GM23248 (cell line): ENCODE measurements at places on chromosomes 12 and 14.
A peak's percentile ranks its signal among the peaks of the same experiment; 100 is the strongest.

- peak; percentile 60 for DNase-seq
Observed at GRCh38 chr14:72615451-72616121, 278.3 kb downstream of the DPF3 start.

DNA sequence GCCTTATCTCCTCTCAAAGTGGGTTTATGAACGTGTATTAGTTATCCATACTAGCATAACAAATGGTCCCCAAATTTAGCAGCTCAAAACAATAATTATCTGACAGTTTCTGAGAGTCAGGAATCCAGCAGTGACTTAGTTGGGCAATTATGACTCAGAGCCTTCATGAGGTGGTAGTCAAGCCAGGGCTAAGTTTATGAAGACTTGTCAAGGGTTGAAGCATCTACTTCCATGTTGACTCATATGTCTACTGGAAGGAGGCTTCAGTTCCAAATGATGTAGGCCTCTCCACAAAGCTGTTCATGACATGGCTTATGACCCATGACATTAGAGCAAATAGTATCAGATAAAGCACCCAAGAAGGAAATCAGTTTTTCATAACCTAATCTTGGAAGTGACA, 73.2 kb downstream of the IPO8 start:
- DNase-seq, result peak; percentile 82

GRCh38 chr12:57985685-57986084, 44.3 kb downstream of the ATP23 start:
- no peak for DNase-seq

DNA sequence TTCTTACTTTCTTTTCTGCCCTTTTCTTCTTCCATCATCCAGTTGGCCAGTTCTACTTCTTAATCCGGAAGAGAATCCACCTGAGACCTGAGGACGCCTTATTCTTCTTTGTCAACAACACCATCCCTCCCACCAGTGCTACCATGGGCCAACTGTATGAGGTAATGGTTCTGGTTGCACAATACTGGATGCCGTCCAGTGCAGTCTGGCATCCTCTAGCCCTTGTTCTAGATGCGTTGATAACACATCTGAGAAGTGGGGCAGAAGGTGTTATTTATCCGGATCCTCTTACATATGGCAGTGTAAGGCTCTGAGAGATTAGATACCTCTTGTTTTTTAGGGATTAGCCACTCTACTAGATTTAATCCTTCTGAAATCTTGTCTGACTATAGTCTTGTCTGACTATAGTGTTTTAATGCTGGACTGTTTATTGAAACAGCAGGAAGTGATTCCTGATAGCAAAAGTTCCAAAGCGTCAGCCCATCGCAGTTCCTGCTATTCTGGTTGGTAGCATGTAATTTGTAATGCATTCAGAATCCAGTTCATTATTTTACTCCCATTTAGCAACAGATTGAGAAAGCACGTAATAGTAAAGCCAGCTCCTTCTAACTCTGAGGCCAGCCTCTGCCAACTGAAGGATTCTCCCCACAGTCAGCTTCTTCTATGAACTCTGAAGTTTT, 7.9 kb downstream of the GABARAPL1 start:
- DNase-seq, result peak; percentile 76

DNA sequence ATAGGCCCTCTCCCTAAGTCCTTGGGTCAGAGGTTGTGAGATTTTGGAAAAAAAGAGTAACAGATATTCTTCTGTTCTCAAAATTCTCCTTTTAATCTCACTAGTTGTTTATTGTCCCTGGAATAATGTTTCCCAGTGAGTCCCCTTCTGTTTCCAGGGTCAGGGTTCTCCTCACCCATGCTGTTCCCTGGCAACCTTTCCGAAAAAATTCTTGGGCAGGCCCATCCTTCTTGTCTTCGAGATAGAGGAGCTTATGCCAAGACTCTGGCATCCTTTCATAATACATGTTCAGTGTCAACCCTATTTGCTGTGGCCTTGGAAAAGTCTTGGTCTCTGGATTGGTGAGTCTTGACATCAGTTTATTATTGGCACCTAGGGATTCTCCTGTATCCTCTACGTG, 212.4 kb upstream of the FAR2 start:
- DNase-seq, result no peak

DNA sequence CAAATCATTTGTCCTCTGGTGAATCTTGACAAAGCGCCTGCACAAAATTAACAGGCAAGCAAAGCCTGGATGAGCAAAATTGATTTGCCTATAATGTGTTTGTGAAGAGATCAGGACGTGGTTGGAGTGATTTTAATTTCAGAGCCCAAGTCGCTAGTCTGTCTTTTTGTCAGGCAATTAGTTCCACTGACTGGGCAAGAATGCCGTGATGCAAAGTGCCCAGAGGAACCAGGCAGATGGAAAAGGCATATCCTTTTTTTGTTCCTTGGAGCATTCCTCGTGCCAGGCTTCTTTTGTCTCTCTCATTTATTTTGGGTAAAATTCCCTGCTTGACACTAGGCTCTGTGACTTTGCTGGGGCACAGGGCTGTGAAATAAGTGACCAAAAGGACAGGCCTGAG, 65.9 kb upstream of the CCDC198 start:
- DNase-seq, result no peak

DNA sequence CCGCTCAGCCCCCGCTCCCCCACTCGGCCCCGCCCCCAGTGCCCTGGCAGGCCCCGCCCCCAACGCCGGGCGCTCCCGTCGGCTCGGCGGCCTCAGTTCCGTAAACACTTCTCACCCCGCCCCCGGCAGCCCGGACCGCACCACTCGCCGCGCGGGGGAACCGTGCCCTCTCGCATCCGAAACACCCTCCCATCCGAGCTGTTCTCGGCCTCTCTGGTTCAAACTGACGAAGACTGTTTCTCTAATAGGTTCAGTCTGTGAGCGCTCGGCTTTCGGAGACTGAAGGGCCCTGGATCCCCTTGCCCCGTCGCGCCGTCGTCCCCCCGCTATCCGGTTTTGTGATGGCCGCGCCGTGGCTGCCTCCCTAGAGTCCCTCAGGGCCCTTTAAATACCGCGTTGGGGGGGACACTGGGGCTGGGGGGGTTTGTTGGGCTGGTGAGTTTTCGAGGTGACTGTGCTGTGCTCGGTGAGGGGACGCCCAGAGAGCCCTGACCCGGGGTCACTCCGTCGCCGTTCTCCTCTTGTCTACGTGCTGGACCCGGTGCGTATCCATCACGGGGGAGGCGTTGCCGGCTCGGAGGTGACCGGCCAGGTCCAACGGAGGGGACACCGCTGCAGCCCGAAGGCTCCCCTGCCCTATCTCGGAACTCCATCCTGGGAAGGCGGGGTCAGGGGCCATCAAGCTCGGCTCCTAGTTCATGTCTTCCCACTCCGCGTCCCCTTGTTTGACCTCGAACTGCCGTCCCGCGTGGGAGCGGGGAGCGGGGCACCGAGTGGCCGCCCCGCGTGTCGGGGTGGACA, at the start of gene TCP11L2:
TSS of gene TCP11L2 (plus strand) at position 333 of the 801 bp plus-strand sequence. CDS start 8,343 bp downstream, outside the sequence.
- peak; percentile 94 for DNase-seq

GRCh38 chr12:10016881-10017280, 6.5 kb downstream of the CLEC12B start:
- peak; percentile 47 for DNase-seq

DNA sequence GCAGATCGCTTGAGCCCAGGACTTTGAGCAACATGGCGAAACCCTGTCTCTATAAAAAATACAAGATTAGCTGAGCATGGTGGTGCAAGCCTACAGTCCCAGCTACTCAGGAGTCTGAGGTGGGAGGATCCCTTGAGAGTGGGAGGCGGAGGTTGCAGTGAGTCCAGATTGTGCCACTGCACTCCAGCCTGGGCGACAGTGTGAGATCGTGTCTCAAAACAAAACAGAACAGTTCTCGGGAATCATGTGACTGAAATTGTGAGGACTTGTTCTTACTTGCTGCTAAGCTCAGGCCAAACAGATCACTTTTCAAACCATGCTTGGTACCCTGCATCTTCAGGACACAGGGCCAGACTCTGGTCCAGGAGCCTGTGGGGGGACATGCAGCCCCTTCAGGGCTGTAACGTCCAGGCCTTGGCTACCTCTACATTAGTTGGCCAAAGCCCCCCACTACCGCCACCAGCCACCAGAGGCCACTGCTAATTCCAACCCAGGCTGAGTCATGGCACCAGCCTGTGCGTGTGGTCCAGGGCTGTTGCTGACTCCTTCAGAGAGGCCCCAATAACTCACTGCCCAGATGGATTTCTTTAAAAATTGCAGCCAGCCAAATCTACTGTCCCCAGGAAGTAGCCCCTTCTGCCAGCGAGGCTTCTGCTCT, 33.4 kb upstream of the SYNDIG1L start:
- DNase-seq, result peak; percentile 93

- DNase-seq, result no peak
Observed at GRCh38 chr12:72622556-72622955, 350.4 kb downstream of the TRHDE start.

DNA sequence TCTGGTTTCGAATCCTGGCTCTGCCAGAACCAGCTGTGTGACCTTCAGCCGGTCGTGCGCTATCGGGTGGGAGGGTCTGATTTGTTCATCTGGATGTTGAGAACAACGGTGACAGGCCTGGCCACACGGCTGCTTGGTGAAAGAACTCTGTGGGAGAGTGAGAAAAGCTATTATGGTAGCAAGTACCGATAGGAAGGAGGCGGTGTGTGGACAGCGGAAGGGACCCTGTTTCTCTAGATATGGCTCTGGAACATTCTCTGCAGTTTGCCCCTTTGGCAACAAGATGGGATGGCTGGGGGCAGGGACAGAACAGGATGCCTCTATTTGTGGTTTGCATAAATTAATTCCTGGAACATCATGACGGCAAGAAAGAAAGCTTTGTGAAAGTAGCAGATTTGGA, 347.3 kb downstream of the AACS start:
- no peak for DNase-seq

DNA sequence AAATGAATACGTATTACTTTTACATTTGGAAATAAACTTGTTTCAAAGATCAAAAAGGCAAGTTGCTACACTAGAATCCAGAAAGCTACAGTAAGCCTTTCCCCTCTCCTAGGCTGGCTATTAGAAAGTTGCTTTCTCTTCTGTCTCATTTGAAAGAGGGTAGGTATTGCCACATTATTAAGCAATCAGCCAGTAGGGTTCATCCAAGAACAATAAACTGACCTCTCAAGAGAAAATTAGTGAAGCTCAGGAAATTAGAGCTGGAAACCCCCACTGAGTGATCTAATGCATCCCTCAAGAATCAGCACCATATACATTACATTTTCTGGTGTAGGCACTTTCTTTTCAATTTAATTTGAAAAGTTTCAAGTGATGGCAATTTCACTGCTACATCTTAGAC, 4.5 kb upstream of the TMEM233 start:
- DNase-seq, result no peak

DNA sequence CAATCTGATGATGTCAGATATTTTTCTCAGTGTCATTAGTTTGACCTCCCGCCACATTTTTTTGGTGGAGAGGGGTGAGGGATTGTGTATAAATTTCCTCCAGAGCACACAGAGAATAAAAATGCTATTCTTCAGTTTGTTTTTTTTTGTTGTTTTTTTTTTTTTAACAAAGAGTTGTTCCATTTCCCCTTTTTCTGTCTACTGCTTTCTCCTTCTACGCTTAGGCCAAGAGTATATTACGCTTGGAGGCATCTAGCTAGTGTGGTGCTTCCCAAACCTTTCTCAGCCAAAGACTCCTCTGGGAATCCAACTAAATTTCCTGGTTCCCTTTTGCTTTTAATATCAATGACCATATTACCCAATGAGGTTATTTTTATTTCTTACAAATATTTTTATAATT, 465.6 kb downstream of the ZFP36L1 start:
- no peak for DNase-seq

- no peak for DNase-seq
Observed at GRCh38 chr12:117417004-117417403, 55.6 kb upstream of the NOS1 start.

DNA sequence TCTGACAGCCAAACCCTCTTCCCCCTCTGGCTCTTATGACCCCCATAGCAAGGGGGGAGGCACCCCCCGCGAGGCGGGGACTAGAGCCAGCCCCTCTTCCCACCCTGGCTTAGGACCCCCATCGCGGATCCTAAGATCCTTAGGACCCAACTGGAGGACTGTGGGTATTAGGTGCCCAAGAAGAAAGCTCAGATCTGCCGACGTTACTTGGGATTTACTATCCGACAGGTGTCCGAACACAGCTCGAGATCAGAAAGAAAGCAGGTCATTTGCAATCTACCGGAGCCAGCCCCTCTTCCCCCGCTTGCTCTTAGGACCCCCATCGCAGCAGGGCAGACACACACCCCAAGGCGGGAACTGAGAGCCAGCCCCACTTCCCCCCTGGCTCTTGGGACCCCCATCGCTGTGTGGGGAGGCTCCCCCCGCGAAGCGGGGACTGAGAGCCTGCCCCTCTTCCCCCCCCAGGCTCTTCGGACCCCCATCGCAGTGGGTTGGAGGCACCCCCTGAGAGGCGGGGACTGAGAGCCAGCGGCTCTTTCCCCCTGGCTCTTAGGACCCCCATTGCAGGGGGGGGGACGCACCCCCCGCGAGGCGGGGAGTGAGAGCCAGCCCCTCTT, 46.8 kb downstream of the DDX11 start:
- no peak for DNase-seq

- no peak for DNase-seq
Observed at GRCh38 chr12:30136696-30137095, 353.0 kb upstream of the TMTC1 start.

DNA sequence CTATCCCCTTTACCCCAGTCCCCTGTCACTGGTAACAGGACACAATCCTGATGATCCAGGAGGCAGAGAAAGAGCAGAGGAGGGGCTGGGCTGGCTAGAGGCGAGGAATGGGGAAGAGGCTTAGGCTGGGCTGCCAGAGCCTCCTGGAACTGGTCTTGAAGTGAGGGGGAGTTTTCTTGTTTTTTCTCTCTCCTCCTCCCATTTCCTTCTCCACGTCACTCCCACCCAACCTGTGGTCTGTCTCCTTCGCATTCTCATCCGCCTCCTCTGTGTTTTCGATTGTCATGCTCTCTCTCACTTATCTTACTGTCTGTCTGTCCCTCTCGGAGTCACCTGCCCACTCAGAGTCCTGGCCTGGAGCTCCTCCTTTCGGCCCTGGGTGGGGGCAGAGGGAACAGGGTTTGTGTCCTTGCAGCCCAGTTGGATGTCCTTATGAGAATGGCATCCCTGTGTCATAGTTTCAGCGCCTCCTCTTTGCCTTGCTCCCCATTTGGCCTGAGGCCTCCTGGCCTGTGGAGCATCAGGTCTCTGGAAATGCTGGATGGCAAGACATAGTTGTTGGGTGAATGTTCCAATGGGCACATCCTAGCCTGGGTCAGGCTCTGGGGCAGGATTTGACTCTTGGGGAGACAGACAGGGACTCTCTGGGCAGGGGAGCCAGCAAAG, 3.4 kb upstream of the KRT80 start:
- no peak for DNase-seq

GRCh38 chr14:53723221-53723620, 233.4 kb downstream of the BMP4 start:
- no peak for DNase-seq

DNA sequence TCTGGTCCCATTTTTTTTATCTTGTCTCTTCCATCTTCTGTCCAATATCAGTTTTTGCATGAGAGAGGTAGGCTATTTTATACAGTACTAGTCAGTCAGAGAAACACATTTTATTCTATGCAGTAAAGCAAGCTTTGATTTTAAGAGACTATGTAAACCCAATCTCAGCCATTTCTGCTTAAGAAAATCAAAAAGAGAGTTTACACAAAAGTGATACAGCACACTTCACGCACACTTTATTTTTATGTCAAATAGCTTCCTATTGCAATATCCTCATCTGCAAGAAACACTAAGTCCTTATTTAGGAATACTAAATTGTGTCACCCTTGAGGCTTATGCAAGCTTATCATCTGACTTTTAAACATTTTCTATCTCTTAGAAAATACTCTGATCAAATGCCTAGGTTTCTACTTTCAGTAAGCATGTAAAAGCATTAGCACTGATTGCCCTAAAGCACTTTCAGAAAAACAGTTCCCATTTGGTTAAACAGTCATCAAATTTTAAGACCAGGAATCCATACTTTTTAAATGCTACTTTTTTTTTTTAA, 78.3 kb downstream of the MED13L start:
- DNase-seq, result no peak
